ENCODE measurements at places on chromosomes 2 and 18.

DNA sequence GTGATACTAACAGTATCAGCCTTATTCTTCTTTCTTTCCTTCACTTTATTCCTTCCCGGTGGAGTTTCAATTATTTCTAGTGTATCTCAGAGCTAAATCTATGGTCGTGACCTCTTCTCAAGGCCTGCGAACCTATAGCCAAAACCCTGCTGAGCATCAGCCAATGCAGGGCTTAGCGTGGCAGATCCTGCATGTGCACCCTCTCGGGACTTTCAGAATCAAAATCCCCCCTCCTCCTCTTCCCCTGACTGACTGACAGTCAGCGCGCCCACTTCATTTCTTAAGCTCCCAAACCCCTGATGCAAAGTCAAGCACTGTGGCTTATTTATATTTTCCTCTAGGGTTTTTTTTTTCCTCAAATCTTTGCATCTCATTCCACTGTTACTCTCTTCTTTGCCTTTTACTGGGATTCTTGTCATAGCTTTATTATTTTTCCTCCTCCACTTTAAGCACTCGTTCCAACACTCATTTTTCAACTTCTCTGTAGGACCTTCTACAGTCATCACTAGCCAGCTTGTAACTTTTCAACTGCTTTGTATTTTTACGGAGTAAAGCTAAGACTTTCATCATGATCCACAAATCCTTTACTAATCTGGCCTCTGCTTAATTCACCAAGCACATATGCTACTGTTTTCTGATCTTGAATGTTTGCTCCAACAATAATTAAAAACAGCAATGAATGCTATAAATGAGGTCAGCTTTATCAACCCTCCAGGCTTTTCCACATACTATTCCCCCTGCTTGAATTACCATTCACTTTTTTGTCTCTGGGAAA is 896.5 kb upstream of the PIK3C3 start:
- DNase-seq: no peak

DNA sequence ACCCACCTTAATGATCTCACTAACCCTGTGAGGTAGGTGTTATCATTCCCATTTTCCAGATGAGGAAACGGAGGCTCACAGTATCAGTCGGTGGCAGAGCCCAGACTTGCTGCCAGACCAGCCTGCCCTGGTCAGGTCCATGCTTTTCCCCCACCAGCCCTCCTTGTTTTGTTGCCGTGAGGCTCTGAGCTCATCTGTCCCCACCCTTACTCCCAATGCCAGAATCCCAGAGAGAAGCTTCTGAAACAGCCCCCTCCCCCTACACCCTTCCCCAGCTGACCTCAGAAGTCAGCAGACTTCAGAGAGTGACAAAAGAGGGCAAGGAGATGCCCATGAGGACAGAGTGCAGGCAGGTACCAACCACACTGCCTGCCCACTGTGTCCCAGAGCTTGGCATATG is 20.8 kb upstream of the TNS1 start:
- no peak for DNase-seq

DNA sequence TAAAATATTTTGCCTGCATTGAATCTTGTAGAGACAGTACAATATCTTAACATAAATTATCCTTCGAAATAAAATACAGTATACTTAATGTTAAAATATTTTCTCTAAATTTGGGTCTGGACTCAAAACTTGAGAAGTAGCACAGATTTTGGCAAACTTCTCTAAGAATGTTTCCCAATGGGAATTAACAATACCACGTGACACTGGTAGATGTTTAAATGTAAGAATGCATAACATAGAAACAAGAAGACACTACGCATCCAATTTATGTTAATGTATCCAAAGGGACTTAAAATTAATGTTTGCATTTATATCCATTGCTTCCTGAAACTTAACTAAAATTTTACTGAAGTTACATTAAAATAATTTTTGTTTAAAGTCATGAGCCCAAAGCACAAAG is 1460.9 kb downstream of the LRP1B start:
- no peak for DNase-seq

- DNase-seq: no peak
These were observed 14.0 kb downstream of the ALPG start for GRCh38 chr2:232420463-232421188.
